Stimulated activated CD4-positive, alpha-beta T cell treated with anti-CD3 and anti-CD28 coated beads, TNF-alpha, amount 100 ng/mL, for 1 hour (primary cell): ENCODE measurements at places on chromosomes 6 and 20.

- no peak for DNase-seq
Observed at GRCh38 chr20:62761759-62762131, 34.5 kb upstream of the MRGBP start.

DNA sequence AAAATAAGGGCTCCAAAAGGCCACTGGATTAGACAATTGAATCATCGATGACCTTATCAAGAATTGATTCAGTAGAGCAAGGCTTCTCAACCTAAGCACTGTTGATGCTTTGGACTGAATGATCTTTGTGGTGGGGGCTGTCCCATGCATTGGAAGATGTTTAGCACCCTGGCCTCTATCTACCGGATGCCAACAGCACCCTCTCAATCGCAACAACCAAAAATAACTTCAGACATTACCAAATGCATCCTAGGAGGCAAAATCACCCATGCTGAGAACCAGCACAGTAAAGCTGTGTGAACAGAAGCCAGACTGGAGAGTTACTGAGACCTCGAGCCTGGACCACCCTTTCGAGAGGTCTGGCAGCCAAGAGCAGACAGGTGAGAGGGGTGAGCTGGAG lies 67.5 kb downstream of the TBC1D7 start:
- DNase-seq: no peak

DNA sequence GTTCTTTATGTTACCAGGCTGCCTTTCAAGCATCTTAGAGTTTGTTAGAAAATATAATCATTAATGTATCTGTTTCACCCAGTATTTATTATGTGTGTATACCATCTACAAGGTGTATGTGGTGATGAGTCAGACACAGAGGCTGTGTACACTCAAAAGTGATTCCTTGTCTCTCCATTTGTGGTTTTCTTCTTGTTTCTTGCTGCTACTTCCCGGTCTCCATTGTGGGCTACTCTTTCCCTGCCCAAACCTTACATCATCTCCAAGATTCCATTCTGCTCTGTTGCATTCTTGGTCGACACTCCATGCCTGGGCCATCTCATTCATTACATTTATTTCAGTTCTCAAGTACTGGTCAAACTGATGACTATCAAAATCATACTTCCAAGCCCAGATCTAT lies 182.2 kb upstream of the STXBP5 start:
- no peak for DNase-seq

DNA sequence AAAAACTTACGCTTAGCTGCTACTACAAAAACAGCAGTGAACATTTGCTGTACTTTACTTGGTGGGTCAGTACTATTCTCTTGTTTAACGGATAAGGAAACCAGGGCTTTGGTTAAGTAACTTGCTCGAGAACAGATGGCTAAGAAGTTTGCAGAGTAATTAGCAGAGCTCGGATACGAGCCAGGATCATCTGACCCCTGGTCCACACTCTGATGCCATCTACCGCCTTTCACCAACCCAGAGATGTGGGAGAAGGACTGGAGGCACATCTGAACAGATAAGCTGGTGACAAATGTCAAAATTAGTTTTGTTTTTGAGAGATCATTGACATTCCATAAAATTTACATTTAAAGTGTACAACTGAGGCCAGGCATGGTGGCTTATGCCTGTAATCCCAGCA lies 18.9 kb upstream of the RPL7L1 start:
- DNase-seq: no peak

GRCh38 chr6:92559611-92560010 lies 859.7 kb downstream of the EPHA7 start:
- DNase-seq: no peak

DNA sequence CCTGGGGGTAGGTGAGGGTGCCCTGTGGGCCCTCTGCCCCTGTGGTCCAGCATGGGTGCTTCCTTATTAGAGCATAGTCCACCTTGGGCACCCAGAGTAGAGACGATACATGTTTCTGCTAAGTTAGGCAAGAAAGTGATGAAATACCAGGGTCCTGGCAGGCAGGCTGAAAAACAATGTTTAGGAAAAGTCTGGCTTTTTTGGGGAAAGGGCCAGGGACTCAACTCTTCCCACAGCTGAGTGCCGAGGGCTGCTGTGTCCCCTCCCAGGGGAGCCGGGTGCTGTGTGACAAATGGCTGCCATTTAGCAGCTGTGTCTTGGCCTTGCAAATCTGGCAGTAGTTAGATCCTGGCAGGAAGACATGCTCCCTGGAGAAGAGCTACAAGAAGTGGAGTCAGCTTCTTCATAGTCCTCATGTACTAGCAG lies 61.5 kb downstream of the RREB1 start:
- no peak for DNase-seq

DNA sequence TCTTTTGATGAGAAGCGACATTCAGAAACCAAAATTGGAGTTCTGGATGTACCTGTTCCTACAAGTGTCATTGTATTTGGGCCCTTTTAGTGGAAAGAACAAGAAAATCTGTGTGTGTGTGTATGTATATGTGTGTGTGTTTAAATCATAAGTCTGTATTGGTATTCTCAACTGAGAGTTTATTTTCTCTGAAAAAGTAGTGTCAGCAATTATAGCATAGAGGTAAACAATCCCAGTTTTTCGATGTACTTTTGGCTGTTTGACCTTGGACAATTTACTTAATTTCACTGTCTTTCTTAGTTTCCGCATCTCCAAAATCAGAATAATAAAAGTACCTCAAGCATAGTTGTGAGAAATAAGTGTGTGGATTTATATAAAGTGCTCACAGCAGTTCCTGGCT lies 57.2 kb downstream of the EYA4 start:
- no peak for DNase-seq

DNA sequence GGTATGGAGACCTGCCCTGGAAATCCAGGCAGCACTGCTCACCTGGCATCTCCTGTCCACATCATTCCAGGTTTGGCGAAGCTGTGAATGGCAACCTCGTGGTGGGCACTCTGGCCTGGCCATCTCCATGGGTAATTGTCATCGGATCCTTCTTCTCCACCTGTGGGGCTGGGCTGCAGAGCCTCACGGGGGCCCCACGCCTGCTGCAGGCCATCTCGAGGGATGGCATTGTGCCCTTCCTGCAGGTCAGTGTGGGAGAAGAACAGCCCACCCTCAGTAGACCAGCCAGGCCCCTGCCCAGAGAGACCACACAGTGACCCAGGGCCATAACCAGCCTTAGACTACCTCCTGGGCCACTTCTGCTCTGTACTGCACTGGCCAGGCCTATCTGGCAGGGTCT lies 15.9 kb downstream of the SLC12A5 start:
- DNase-seq: no peak

GRCh38 chr20:49280463-49281058 lies 2.7 kb upstream of the ZNFX1 start:
- DNase-seq: no peak

DNA sequence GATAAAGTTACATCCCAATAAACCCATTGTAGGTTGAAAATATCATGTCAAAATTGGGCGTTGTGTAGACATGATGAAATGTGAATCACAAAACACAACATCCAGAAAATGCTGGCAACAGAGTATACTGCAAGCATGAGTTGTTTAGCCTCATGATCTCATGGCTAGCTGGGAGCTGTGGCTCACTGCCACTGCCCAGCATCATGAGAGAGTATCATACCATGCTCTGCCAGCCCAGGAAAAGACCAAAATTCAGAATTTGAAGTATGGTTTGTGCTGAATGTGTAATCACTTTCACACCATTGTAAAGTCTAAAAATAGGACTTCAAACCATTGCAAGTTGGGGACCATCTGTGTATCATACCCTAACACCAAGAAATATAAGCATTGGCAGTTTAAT lies 45.2 kb upstream of the SMAP1 start:
- DNase-seq: no peak

DNA sequence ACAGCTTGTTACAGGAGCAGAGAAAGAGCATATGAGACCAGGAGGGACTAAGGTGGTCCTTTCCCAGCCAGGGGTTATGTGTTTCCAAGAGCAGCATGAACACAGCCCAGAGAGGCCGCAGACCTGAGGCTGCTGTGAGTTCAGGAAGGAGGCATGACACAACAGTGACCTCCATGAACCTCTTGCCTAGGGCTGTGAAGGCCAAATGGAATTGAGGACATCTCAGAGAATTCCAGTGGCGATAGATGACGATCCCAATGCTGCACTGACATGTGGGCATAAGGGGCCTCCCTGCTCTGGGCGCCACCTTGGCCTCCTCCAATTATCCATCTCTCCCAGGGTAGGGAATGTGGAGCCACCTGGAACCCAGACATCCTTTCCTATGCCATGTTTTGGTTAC lies 79.9 kb upstream of the FUCA2 start:
- no peak for DNase-seq
